ENCODE measurements at places on chromosomes 12 and 14.

DNA sequence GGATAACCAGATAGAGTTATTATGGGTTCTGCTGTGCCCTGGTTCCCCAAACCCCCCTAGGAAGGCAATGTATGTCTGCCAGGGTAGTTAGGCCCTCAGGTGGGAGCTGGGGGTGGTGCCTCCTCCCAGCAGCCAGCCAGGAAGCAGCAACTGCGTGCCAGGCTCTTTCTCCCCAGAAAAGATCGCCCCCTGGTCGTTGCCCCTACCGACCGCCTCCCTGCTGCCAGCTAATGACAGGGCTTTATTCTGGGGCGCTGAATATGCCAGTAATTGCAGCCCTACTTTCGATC is 36.3 kb downstream of the IQSEC3 start:
- DNase-seq, result no peak

- no peak for DNase-seq
Measured at GRCh38 chr12:132766380-132767085, 4.9 kb upstream of the ANKLE2 start.

DNA sequence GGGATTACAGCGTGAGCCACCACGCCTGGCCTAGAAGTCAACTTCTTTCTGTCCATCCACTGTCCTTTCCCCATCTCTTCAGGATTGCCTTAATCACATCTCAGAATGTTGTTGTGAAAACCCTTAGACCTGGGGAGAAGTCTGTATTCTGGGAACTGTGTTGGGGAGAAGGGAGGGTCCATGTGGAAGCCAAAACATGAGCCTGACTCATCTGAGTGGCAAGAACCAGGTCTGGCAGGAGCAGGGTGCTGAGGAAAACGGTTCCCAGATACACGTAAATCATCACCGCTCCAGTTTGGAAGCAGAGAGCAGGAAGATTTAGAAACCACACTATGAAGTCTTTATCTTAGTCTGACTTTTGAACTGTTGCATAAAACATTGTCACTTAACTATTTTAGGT is 245.6 kb upstream of the RGS6 start:
- DNase-seq, result no peak

- DNase-seq, result peak; percentile 4
Measured at GRCh38 chr14:29016050-29016900, 249.7 kb downstream of the FOXG1 start.

- no peak for DNase-seq
Measured at GRCh38 chr14:106622200-106622745, 1095.9 kb downstream of the TMEM121 start.

GRCh38 chr12:77841521-77841920 is 10.8 kb downstream of the NAV3 start:
- DNase-seq, result no peak

DNA sequence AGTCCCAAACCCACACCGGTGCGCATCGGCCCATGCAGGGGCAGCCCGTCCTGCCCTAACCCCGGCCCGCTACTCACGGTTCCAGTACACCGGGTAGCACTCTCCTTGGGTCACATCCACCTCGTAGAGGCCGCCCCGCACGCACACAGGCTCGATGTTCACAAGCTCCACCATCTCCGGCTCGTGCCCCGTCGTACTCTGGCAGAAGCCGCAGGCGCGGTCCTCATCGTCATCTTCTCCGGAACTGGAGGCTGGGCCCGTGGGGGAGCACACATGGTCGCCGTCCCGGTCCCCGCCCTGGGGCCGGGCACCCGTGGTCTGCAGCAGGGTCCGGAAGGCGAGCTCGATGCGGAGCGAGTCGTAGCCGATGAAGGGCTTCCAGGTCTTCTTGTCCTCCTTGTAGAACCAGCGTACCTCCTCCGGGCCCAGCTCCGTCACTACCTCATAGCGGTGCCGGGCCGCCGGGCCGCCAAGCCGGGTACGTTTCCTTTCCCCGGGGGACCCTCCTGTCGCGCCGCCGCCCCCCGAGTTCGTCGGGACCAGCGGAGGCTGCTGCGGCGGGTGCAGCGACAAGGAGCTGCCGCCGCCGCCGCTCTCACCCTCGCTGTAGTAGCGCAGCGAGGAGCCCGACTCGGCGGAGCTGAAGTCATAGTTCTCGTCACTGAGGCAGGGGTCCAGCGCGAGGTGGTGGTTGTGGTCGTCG is 788 bp downstream of the DDHD1 start:
- DNase-seq, result no peak

- DNase-seq, result peak; percentile 91
Measured at GRCh38 chr12:64042911-64043310, 179.2 kb downstream of the KICS2 start.

DNA sequence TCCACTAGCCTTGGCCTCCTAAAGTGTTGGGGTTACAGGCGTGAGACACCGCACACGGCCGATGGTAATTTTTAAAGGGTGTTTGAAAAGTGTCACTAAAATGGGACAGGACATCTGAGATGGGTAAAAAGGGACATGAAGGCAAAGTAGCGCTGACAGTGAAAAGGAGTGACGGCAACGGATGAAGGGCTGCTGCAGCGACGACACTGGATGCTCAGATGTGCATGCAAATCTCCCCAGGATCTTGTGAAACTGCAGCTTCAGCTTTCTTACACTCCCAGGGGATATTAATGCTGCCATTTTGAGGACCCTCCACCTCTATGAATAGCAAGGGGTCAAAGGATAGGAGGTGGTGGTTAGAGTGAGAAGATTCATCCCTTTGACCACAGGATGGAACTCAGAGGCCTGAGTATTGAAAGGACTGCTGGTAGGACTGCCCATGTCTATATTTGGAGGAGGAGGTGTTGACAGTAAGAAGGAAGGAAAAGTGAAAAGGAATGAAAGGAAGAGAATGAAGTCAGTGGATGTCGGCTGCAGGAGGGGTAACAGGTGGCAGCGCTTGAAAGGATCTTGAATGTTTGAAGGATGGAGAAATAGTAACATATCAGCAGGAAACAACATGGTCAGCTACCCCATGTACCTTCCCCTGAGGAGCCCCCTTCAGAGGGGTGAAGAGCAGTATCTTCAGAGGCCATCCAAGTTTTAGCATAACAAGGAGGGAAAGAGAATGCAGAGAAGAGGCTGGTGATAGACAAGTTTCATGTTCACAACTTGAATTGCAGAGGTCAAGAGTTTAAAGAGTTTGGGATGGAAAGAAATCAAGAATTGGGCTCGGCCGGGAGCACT is 37.1 kb downstream of the CLIP1 start:
- no peak for DNase-seq

DNA sequence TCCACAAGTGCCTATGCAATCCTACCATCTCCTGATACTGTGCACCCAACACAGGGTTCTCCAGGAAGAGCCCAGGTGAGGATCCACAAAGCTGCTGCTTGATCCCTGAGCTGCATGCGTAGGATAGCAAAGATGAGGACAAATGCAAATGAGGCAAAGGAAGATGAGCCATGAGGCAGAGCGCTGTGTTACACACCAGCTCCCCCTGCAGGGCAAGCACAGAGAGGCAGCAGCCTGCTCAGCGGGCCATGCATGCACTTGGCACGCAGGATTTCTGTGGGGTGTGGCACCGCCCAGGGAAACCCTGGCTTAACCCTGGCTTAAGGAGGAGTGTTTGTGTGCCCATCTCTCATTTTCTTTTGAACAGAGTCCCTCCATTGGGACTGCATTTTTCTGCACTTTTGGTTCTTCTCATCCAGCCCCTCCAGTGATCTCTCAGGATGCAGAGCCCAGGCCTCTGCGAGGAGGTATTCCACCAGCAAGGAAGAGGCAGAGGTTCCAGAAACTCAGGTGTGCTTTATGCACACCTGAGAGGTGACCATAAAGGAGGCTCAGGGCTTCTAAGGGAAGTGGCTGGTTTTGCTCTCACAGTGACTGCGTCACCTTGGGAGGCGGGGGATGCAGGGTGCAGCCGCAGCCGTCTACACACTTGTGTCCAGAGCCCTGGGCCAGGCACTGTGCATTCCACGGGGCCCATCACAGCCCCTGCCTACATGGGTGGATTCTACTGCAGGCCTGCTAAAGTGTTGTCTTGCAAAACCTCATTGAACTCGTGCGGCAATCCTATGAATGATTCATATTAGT is 973.3 kb upstream of the TMEM132C start:
- DNase-seq, result peak; percentile 28

GRCh38 chr12:89525305-89525823 is 483 bp downstream of the POC1B start:
- no peak for DNase-seq

GRCh38 chr14:95387826-95388445 is 68.2 kb upstream of the CLMN start:
- DNase-seq, result no peak

DNA sequence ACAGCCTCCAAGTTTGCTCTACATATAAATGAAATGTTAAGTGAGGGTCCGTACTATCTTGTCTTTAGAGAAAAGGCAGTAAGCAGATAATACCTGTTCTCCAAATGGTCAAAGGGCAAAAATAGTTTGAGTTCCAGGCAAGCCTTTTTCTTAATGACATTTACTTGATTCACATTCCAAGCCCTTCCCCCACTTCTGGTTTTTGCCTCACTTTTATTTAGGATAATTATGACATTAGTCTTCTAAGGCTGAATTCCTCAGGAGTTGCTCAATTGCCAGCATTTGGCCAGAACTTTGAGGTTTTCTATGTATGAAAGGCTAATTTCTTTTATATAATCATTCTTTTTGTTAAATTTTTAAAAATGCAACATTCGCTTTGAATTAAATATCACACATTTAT is 62.5 kb upstream of the DUSP6 start:
- peak; percentile 44 for DNase-seq

GRCh38 chr14:26132061-26132645 is 465.7 kb downstream of the NOVA1 start:
- DNase-seq, result no peak

DNA sequence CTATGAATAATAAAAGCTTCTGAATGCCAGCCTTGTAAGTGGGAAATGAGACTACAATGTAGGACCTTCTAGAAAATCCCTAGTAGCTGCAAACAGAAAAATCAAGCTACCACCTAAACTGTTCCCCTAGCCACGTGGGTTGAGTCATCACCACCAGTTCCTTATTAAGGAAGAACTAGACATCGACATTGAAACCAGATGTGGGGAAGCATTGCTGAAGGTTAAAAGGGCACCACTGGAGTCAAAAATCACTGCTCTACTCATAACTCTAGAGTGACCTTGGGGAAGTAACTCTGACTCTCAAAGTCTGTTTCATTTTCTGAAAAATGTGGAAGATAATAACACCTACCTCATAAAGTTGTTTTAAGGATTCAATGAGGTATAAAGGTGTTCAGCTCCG is 9.4 kb upstream of the CNIH1 start:
- DNase-seq, result peak; percentile 44

GRCh38 chr14:67833403-67833802 is 13.8 kb downstream of the RAD51B start:
- DNase-seq, result no peak

- DNase-seq, result no peak
Measured at GRCh38 chr12:71024281-71024680, 103.7 kb upstream of the PTPRR start.

DNA sequence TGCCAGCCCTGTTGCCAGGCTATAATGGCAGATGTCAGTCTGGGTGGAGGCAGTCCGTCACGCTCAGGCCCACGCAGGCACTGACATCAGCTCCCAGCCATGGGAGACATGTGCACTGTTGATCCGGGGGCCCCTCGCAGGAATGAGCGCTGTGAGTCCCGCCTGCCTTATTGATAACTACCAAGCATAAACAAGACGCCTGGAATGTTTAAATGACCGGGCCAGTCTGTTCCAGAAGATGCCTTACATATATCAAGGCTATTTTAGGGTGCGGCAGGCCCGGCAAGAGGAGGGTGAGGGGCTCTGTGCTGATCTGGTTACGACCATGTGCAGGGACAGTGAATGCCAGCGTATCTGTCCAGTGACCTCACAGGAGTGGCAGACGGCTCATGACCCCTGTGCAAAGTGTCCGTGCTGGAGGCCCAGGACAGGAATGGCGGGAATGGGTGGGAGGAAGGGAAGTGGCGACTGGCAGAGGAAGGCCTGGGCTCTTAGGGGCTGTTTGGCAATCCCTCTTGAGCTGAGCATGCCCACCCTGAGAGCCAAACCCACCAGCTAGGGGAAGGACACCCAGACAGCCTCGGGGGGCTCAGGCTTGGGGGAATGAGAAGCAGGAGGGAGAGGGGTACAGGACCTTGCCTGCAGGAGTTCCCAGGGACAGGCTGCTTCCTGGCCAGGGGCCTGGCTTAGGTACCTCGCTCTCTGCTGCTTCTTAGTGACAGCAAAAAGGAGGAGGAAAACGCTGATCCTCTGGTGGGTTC is 49.3 kb downstream of the DLK1 start:
- no peak for DNase-seq

- no peak for DNase-seq
Measured at GRCh38 chr14:55333711-55334485, 62.7 kb downstream of the FBXO34 start.

GRCh38 chr14:69487226-69487625 is 2.7 kb downstream of the PLEKHD1 start:
- no peak for DNase-seq
